ENCODE measurements at places on chromosomes 1 and 21.

DNA sequence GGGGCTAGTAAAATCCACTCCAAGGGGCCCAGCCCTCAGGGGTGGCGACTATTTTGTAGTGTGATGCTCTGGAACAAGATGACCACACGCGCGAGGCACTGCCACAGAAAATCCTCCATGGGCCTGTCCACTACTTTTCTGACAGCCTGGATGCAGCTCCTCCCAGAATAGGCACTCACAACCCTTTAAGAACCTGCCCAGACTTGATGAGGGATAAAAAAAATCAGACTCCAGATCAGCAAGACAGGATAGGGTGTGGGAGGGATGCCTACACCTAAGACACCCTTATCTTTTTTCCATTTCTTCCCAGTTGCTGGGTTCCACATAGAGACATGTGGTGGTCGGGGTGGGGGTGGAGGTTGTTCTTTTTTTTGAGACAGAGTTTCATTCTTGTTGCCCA lies 33.5 kb downstream of the PCAT6 start:
- DNase-seq, result no peak

DNA sequence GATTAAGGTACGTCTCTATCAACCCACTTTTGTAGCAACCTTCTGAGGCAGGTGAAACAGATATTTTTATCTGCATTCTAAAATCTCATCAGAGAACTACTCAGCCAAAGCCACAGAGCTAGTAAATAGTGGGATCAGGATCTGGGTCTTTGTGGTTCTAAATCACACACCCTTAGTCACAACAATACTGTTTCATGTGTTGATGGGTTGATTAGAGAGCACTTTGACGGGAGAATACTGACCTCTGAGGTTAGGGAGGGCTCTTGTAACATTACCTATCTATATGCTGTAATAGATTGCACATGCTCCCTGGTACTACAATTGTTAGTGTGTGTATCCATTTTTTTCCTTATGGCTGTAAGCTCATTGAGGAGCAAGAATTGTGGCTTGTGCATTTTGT lies 45.5 kb upstream of the CCDC190 start:
- no peak for DNase-seq

- DNase-seq, result no peak
Measured at GRCh38 chr1:240611619-240612480, at the start of gene GREM2. Gene GREM2, minus strand, starts transcription at chr1:240612155. Its CDS starts 118,680 bp downstream, at chr1:240493475.

DNA sequence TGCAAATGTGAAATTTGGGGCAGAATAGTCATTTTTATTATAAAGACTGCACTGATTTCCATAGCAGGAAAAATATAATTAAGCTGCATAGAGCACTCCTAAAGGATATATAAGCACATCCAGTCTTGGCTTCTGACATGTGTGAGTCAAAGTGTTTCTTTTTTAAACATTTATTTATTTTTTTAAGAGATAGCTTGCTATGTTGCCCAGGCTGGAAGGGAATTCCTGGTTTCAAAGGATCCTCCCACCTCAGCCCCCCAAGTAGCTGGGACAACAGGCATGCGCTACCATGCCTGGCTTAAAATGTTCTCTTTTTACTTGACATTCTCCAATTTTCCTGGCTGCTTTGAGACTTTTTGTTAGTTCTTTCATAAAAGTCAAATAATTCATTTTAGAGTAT lies 126.1 kb downstream of the HMCN1 start:
- DNase-seq, result no peak

GRCh38 chr1:154337253-154337894 lies 12.0 kb downstream of the ATP8B2 start:
- DNase-seq, result no peak

- DNase-seq, result no peak
Measured at GRCh38 chr1:208184966-208185654, 59.1 kb downstream of the PLXNA2 start.

DNA sequence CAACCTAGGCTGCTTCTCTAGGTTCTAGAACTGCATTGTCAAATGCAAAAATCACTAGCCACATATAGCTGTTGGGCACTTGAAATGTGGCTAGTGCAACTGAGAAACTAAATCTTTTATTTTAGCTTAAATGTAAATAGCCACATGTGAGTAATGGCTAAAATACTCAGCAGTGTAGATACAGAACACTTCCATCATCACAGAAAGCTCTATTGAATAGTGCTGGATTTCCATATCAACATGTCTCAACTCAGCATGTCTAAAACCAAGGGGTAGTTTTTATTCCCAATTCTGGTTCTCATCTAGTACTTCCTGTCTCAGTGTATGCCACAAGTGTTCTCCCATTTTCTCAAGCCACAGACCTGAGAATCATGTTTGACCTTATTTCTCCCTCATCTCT lies 7.5 kb upstream of the TP53BP2 start:
- DNase-seq, result no peak

DNA sequence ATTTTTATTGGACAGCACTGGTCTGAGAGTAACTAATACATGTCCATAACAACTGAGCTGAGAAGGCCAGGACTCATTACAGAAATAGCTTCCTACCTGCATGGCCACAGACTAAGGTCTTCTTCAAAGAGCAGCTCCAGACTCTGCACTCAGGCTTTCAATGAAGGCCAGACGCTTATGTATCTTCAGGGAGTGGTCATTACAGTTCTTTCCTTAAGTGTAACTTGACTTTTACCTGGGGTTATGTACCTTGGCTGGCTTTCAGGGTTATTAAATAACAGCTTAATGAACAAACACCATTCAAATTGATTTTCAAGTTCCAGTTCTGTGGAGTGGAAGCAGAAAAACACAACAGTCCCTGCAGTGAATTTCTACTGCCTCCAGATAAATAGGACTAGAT lies 23.8 kb upstream of the SLC22A15 start:
- no peak for DNase-seq

DNA sequence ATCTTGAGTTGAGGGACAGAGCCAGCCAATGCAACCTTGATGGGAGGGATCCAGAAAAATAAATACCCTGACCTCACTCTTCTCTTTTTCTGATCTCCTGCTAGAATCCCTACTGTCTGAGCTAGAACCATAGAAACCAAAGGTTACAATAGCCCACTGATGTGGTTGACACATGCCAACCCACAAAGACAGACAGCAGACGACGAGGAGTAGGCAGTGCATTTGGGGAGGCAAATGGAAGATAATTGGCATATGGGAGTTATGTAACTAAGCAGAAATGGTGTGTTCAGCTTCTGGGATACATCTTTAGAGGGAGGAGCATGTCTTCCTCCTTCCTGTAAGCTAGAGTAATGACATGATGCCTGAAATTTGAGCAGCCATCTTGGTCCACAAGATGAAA lies 171.7 kb upstream of the FGGY start:
- DNase-seq, result no peak

- DNase-seq, result no peak
Measured at GRCh38 chr21:25956993-25957714, 213.4 kb downstream of the APP start.

DNA sequence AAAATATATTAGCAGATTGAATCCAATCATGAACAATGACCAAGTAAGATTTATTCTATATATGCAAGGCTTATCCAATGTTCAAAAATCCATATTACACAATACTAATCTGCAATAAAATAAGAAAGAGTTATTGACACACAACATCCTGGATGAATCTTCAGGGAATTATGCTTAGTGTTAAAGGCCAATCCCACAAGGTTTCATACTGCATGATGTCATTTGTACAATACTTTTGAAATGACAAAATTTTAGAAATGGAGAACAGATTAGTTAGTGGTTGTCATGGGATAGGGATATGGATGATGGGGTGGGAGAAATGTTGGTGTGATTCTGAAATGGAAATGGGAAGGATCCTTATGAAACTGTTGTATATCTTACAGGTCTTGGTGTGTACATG lies 425.7 kb downstream of the SIPA1L2 start:
- DNase-seq, result no peak

DNA sequence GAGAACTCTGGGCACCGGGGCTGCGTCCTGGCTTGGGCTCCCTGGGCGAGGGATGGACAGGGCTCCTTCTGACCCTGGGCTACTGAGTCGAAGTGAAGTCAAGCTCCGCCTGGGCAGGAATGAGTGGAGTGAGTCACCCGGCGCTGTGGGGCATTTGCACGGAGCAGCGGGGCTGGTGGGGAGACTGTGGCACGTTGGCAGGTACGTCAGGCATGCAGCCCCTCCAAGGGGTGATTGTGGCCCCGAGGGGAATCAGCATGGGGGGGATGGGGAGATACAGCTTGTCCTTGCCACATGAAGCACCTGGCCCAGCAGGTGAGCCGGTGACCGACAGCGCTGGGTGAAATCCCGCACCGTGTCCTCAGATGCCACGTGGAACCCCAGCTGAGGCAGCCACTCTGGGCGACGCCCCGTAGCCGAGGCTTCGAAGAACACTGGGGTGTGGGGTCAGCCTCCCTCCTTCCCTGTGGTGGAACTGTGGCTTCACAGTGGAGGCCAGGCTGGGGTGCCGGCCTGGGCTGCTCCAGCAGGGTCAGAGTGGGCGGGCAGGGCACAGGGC lies 62.3 kb downstream of the COL18A1 start:
- no peak for DNase-seq

GRCh38 chr1:40929155-40929554 lies 50.3 kb upstream of the CTPS1 start:
- no peak for DNase-seq

DNA sequence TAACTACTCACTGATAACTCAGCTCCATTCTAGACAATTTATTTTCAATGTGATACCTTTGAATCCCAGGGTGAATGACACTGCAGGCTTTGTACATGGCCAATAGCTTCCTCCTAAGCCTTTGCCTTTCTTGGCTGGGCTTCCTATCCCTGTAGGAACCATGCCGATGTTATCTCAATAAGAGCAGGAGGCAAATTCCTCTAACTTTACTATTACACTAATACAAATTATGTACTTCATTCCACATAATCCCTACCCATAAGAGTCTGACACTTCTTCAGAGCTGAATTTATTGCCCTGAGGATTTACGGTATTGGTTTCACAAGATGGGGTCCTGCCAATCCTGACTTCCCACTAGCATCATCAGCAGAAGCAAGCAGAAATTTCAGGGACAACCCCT lies 14.0 kb downstream of the TGFBR3 start:
- DNase-seq, result no peak

DNA sequence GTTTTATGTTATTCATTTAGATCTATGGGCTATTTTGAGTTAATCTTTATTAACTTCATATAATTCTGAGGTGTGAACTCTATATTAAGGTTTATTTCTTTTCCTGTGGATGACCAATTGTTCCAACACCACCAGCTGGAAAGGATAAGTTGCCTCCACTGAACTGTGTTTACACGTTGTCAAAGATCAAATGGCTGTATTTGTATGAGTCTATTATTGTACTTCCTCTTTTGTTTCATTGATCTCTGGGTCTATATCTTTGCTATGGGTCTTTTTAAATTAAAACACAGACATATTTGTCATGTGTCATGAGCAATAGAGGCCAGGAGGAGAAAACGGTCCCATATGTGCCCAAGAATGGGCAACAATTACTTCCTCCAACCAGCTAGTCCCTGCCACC lies 5.2 kb upstream of the MAB21L3 start:
- DNase-seq, result no peak

DNA sequence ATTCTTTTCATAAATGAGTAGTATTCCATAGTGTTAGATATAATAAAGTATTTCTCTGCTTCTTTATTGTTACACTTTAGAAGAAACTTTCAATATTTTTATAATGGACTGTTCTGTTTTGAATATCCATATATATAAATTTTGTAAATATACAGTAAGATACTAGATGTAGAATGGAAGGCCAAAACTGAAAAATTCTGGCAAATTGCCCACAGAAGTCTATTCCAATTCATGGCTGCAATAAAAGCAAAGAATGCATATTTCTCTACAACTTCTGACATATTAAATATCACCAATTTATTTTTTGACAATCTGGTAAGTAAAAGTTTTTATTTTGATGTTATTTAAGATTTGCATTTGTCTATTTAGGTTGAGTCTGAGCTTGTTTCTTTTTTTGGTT lies 532.5 kb downstream of the NCAM2 start:
- no peak for DNase-seq

DNA sequence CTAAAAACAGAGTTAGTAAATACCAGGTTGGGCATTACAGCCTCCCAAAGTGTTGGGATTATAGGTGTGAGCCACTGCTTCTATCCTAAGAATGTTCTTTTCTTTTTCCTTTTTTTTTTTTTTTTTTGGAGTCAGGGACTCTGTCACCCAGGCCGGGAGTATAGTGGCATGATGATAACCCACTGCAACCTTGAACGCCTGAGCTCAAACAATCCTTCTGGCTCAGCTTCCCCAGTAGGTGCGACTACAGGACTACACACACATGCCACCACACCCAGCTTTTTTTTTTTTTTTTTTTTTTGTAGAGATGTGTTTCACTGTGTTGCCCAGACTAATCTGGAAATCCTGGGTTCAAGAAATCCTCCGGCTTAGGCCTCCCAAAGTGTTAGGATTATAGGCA lies 5.9 kb downstream of the ZBTB8OS start:
- DNase-seq, result no peak

DNA sequence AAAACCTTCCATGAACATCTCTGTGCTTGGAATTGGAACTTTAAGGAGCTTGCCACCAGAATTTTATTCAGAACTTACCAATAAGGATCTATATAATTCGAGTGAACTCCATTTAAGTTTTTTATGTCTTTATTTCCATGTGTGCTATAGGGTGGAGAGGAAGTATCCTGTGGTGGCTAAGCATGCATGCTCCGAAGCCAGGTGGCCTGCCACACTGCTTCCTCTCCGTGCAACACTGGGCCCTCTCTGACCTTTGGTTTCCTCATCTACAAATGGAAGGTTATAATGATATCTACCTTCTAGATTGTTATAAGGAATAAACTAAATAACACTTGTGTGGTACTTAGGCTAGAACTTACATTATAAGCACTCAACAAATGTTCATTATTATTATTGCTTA lies 382.1 kb downstream of the PTPRC start:
- DNase-seq, result no peak

- no peak for DNase-seq
Measured at GRCh38 chr1:12244078-12244477, 14.2 kb downstream of the VPS13D start.

GRCh38 chr1:185595835-185596667 lies 138.1 kb upstream of the HMCN1 start:
- peak; percentile 22 for DNase-seq

DNA sequence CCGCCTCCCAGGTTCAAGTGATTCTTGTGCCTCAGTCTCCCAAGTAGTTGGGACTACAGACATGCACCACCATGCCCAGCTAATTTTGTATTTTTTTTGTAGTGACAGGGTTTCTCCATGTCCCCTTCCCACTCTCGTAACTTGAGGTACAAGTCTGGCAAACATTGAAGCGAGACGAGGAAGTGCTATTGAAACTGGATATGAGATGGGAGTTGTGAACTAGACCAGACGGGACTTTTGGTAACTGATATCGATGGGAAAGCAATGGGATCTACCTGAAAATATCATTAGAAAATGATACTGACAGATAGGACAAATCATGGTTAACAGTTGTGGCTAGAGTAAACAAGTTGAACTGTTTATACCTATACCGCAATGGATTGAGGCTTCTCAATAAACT lies 95.2 kb upstream of the TRABD2B start:
- no peak for DNase-seq

Data from SW 1271 (cell line).